ENCODE measurements at places on chromosomes 5 and 9.

DNA sequence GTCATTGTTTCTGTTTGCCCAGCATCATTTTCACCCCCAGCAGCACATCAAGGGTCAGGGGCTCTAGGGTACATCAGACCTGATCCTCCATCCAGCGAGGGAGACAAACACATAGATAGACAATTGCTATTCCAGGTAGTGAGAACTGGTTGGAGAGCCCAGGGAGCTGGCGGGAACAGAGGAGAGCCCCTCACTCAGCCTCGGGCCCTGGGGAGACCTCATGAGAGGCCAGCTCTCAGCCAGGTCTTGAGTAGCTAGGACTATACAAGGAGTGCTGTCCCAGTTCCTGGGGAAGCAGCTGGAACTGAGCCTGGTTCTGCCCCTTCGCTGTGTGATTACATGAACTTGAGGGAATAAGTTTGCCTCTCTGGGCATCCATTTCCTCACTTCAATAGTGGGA is 80.3 kb downstream of the HRH2 start:
- no peak for DNase-seq

DNA sequence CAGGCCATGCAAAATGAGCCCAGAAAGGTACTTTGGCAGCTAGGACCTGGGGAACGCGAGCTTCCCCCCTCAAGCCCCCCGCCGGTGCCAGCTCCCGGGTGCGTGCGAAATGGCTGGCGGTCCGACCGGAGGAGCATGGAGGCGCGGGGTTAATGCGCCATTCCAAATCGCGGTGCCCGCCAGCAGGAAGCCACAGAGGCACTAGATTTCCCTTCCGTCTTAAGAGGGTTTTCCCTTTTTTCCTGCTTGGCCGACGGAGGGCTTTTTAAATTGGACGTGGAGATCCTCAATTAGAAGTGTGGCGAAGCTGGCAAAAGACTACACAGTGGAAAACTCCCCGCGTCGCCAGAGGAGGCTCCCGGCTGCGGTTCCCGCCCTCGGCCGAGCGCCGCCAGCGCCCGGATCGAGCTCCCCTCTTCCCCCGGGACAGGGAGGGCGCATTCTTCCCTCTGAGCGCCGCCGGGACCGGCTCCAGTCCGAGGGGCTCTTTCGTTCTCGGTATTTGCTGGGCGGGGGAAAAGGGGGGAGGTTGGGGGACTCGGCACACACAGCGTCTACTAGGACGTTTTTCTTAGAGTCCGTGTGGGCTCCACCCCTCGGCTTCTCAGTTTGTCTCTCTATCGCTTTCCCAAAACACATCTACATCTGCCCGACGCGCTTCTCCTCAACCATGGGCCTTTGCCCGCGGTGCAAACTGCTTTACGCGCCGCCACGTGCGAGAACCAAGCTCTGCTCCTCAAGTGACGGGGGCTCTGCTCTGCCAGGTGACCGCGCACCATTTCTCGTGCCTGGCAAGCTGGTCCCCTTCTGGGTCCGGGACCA is 3.0 kb downstream of the GDNF start:
- no peak for DNase-seq

DNA sequence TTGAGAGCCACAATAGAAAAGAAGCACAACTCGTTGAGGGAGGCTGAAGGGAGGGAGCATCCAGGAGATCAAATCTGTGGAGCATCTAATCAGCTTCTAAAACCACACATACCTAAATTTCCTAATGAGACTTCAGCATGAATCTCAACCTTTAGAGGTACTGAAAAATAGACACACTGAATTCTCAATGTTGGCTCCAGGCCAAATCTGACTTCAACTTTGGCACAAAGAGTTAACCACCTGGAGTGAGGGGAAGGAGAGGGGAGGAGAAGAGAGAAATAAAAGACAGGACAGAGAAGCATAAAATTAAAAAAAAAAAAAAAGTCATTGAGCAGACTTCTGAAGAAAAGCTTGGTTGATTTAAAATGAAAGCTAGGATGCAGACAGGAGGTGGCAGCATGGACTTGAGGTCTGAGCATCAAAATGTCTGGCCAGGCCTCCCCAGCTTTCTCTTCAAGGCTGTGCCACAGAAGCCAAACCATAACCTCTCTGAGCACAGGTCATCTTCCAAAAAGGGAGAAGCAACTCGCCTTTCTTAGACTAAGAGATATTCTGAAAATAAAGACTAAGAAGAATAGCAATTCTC is 205.6 kb downstream of the DENND1A start:
- no peak for DNase-seq

DNA sequence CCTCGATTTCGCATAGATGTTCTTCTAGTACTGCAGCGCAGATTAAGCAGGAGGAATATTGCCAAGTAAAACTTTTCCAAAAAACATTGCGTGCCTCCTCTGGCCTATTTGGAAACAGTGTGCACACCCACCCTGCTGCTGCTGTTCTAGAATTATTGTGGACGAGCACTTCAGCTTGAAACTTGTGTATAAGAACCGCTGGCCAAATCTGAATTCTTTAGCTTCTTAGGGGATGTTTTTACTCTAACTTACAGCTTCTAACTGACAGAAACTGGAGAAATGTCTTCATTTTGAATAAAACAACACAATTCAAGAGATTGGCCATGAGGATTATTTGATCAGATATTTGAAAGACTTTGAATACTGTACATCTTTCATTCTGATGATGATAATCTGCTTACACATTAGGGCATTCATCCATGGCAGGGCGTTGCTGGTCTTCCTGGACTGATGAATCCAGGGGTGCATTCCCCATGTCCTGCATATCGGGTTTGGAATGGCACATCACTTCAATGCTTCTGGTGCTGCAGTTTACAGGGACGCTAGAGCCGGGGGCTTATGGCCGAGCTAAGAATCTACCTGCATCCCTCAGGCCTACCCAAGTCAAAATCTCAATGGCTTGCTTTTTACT is 6.5 kb downstream of the ADAMTS16 start:
- no peak for DNase-seq

DNA sequence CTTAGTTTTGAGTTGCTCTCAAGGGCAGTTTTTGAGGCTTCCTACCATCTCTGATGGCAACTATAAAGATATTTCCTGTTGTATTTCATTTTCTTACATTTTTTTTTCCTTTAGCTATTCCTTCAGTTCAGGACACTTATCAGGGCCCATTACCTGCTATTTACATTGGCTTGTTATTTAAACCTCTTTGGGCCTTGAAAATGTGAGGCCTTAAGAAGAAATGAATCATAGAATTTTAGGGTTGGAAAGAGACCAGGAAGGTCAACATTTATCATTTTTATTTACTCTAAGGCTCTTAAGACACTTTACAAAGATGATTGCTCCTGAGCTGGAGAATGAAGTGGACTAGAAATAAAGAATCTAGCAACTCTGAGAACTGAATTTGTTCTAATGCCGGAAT is 335.2 kb downstream of the DTWD2 start:
- DNase-seq, result no peak

DNA sequence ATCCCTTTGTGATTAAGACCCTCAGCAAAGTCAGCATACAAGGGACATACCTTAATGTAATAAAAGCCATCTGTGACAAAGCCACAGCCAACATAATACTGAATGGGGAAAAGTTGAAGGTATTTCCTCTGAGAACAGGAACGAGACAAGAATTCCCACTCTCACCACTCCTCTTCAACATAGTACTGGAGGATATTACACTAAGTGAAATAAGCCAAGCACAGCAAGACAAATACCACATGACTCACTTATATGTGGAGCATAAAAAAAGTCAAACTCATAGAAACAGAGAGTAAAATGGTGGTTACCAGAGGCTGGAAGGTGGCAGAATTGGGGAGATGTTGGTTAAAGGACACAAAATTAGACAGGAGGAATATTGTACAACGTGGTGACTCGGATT is 118.1 kb upstream of the NFIL3 start:
- DNase-seq, result no peak

GRCh38 chr5:159456722-159457465 is 126.6 kb upstream of the IL12B start:
- peak; percentile 48 for DNase-seq

GRCh38 chr5:90446961-90447360 is 27.6 kb downstream of the MBLAC2 start:
- no peak for DNase-seq

DNA sequence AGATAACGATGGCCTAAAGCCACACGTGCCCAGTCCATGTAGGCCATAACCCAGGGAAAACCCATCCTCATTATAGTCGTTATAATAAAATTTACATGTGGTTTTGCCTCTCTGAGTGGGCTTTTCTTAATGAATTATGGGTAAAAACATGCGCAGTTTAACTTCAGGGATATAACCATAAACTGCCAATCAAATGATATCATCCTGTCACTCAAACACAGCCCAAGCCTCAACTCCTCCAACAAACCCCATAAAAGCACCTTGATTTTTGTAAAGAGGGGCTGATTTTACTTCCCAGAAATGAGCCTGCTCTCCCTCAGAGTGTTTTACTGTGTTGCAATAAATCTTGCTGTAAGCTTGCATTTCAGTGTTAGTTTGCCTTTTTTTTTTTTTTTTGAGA is 15.8 kb upstream of the SETX start:
- no peak for DNase-seq

Measured in activated CD4-positive, alpha-beta T cell treated with anti-CD3 and anti-CD28 coated beads for 4 hours (primary cell).